RKO (cell line): ENCODE measurements at places on chromosomes 13 and 19.

DNA sequence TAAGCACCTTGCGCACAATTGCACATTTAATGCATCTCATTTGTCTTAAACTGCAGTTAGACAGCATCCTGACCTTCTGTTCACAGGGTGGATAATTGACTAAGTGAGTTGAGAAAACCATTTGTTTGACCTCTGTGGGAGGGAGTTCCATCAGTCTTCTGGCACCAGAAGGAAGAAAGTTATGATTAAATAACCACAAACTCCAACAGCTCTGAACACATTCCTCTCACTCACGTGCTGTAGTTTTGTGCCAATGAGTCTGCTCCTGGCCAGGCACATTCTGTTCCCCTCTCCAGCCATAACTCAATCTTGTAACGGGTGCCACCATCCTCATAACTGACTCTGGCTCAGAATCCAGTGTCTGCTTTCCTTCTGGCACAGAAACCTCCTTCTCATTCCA is 817.2 kb downstream of the SLITRK1 start:
- no peak for DNase-seq

DNA sequence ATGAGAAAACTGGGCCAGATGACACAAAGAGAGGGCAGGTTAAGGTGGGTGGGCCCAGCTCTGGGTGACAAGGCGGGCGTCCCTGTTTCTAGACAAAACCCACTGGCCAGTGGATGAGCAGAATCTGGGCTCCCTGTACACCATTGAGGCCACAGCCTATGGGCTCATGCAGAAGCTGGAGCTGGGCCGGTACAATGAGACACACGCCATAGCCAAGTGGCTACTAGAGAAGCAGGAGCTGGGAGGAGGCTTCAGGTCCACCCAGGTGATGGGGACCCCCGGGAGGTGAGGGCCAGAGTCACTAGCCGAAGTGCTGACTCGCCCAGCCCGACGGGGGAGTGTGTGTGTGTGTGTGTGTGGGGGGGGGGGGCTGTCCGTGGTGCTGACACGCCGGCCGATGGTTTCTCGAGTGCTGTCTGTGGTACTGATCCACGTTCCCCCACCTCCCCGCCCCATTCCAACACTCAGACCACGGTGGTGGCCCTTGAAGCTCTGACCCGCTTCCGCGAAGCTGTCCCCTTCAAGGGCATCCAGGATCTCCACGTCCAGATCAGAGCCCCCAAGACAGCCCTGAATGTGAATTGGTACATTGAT is 24.3 kb upstream of the SHFL start:
- DNase-seq = peak; percentile 43

DNA sequence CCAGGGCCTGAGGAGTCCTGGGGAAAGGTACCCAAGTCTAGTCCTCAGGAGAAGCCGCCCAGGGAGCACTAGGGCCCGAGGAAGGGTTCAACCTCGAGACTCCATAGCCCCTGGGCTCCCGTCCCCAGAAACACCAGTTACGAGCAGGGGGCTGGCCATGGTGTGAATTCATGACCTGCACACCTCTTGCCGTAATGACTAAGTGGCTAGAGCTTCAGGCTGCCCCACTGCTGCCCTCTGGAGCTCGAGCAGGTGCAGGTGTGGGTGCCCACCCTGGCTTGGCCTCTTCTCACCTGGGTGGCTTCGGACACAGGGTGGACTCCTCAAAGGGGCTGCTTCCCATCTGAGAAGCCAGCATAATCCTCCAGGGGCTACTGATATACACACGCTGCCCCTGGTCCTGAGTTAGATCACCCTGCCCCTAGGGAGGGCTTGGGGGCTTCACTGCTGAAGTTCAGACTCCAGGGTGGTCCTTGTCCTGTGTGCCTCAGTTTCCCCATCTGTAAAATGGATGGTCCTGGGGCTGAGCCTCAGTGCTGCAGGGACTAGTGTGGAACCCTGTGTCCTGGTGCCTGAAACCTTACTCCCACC is 13.6 kb downstream of the SPC24 start:
- DNase-seq = no peak

DNA sequence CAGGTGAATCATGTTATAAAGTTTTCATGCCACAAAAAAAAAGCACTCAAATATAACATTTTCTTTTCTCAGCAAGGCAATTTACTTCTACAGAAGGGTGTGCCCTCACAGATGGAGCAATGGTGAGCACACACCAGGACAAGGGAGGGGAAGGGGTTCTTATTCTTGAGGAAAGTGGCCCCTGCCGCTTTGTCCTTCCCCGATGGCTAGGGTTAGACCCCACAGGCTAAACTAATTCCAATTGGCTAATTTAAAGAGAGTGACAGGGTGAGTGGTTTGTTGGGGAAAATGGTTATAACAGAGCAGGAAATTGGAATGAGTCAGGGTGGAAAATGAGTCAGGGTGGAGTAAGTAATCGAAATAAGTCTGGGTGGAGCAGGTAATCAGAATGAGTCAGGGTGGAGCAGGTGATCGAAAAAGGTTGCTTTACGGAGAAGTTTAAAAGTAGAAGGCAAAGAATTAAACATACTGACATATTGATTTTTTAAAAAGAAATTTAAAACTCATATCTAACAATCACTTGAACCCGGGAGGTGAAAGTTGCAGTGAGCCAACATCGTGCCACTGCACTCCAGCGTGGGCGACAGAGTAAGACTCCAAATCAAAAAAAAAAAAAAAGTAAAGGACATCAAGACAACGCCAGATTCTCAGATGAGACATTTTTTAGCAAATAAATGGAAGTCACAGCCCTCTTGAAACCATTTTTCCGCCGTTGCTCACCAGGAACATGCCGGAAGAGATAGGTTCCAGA is 813 bp downstream of the ZNF562 start:
- peak; percentile 82 for DNase-seq

- DNase-seq = no peak
Measured at GRCh38 chr13:28464861-28465460, 30.0 kb downstream of the FLT1 start.

GRCh38 chr13:48302871-48303358 is 636 bp upstream of the RB1 start:
- no peak for DNase-seq

GRCh38 chr13:39803851-39804250 is 148.4 kb downstream of the COG6 start:
- no peak for DNase-seq

DNA sequence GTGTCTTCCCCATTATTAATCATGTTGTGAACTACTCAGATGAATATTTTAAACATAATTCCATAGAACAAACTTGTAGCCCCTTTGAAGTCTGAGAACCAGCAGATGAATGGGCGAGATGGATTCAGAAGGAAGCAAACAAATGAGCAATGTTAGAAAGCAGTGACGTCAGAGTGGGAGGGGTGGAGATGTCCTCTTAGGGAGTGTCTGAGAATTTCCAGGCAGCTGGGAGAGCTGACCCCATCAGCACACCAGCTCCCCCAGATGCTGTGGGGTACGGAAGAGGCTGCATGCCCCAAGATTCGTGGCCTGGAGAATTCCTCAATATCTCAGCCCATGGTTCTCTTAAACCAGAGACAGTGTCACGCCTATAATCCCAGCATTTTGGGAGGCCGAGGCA is 68.6 kb downstream of the DPF1 start:
- DNase-seq = peak; percentile 20

DNA sequence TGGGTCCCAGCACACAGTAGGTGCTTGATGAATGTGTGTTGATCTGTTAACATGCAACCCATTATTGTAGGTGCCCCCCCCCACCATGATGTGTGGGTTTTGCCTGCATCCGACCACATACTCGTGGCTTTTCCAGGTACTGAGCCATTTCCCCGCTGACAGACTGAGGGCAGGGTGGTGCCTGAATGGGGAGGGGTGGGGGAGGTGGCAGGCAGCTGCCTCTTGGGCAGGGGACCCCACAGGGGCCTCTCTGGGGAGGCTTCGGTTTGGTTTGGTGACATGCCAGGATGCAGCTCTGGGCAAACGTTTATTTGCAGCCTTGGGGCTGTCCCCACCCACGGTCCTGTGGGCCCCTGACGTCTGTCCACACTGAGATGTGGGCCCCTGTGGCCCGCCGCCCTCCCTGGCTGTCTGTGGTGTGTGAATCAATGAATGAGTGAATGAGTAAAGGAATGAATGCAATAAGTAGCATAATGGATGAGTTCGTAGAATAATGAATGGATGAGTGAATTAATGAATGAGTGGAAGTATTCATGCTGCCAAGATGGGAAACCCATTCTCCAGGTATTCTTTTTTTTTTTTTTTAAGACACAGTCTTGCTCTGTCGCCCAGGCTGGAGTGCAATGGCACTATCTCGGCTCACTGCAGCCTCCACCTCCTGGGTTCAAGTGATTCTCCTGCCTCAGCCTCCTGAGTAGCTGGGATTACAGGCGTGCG is 9.0 kb upstream of the JUND start:
- no peak for DNase-seq

- no peak for DNase-seq
Measured at GRCh38 chr13:78784014-78784750, 125.2 kb upstream of the OBI1 start.

GRCh38 chr13:36108954-36109353 is 22.2 kb downstream of the DCLK1 start:
- DNase-seq = no peak

DNA sequence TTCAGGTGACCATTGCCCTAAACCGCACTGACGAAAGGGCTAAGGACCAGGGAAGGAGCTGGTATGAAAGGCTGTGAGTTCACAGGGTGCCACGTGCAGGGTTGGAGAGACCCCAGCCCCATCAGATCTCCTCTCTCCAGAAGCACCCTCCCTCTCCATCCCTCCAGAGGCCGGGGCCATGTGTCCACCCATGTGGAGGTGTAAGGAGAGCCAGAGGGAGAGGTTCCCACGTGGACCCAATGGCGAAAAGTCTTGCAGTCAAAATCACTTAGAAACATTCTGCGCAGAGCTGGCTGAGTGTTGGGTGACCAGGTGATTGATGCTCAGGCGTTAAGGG is 168.3 kb downstream of the COL4A1 start:
- no peak for DNase-seq

DNA sequence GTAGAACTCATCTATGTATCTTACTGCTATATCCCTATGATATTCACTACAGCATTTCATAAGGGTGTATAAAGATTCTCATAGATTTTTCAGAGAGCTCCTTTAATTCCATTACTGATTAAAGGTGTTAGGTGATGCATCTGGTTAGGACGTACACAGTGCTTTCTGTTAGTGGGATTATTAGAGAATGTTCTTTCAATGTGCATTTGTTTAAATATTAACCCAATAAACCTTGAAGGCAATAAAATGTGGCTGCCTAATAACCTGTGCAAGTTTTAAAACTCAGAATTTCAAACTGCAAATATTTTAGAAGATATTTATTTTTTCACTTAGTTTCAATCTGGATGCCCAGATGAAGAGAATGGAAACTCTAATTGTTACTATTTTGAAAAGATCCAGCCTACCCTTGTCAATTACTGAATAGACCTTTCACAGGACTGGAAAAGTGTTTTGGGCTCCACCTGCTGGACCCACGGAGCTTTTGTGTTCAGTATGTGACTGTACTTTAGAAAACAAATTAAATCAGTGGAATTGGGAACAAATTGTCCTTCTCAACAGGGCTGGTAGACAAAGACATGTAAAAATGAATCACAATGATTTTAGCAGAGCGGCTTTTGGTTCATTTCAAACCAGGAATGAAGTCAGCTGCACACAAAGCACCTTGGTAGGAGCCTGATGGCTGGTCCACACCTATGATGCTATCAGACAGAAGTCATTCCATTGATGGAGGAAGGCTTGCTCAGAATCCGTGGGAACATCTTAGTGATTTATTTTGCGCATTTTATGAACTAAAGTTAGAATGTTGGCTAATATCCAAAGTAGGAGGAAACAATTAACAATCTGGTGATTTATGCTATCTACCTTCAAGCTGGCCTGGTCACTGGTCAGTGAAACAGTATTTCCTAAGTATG is 89.4 kb upstream of the RAP2A start:
- peak; percentile 64 for DNase-seq

DNA sequence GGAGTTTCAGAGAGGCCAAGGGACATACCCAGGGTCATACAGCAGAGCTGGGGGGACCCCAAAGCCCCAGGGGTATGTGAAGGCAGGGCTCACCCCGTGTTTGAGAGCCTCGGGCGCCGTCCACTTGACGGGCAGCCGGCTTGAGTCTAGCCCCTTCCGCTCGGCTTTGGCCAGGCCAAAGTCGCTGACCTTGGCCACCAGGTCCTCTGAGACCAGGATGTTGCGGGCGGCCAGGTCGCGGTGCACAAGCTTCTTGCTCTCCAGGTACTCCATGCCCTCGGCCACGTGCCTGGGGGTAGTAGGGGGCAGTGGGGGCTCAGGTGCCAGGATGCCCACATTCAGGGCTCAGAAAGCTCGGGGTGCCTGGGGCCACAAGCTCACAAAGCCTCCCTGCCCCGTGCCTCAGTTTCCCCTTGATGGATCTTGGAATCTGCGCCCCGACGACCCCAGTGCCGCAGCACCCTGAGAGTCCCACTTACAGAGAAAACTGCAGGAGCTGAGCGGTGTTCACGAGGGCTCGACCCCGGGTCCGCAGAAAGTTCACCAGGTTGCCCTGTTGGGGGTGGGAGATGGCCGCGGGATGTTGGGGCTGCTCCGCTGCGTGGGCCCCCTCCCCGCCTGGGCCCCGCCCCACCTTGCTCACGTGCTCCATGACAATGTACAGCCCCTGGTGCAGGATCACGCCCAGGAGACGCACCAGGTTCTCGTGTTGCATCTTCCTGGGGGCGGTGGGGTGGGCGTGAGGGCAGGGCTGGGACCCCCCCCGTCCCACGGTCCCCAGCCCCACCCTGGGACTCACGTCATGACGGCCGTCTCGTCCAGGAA is 7.1 kb downstream of the MATK start:
- no peak for DNase-seq

GRCh38 chr13:112905990-112906641 is 62.9 kb upstream of the MCF2L start:
- DNase-seq = no peak

DNA sequence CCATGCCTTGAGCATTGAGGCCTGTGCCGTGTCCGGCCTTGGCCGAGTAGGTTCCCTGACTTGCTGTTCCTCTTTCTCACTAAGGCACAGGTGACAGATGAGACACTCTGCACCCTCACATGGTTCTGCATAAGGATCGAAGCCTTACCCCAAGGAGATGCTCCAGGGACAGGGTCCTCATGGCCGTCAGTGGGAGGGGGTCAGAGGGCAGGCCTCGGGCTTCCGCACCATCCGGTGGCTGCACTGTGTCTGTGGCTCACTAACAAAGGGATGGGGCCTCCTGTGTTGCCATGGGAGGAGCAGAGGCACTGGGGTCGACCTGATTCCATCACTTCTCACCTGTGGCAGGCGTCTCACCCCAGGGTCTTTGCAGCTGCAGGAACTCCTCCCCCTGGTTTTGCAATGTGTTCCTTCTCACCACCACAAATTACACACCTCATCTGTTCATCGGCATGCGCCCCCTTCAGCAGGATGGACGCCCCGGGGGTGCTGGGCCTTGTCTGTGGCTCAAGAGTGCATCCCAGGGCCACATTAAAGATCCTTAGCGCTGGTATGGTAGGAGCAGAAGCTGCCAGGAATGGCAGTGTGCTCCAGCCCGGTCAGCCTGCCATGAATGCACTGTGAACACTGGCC is 113.3 kb upstream of the SOX1 start:
- DNase-seq = no peak
